ENCODE measurements at places on chromosomes 5 and 9.

DNA sequence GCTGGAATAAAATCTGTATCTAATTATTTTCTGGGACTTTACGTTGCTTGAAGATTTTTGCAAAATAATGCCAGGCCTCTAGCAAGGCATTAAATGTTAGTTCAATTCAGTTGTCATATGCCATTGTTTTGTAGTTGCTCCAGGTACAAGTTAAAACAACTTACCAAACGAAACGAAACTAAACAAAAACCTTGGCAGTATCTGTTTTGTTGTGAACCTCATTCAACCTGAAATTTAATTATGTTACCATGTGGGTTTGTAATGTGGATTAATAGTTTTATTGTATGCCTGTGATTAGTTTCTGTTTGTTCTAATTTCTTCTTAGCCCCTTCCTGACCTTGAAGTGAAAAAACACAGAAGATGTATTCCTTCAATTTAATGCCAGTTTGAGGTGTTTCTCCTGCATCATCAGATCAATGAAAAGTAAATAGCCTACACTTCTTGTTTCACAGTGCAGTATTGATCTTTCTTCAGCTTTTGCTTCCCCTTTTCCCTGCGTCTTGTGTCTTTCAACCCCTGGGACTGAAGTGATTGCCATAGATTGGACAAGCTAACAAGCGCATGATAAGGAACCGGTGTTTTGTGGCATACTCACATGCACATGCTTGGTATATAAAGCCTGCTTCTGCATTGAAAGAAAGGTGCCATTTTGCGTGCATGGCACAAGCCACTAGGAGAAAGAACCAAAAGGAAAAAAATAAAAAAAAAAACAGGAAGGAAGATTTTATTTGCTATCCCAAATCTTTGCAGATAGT is 699.0 kb upstream of the ARRDC3 start:
- DNase-seq, result no peak

GRCh38 chr5:115586525-115587146 is 15.6 kb downstream of the TICAM2 start:
- DNase-seq, result no peak

GRCh38 chr9:92196909-92197308 is 81.7 kb upstream of the SPTLC1 start:
- DNase-seq, result no peak

GRCh38 chr5:87122151-87122977 is 145.3 kb upstream of the RASA1 start:
- DNase-seq, result no peak

- DNase-seq, result peak; percentile 89
These were observed 17.3 kb upstream of the ODF2 start for GRCh38 chr9:128438343-128439109.

DNA sequence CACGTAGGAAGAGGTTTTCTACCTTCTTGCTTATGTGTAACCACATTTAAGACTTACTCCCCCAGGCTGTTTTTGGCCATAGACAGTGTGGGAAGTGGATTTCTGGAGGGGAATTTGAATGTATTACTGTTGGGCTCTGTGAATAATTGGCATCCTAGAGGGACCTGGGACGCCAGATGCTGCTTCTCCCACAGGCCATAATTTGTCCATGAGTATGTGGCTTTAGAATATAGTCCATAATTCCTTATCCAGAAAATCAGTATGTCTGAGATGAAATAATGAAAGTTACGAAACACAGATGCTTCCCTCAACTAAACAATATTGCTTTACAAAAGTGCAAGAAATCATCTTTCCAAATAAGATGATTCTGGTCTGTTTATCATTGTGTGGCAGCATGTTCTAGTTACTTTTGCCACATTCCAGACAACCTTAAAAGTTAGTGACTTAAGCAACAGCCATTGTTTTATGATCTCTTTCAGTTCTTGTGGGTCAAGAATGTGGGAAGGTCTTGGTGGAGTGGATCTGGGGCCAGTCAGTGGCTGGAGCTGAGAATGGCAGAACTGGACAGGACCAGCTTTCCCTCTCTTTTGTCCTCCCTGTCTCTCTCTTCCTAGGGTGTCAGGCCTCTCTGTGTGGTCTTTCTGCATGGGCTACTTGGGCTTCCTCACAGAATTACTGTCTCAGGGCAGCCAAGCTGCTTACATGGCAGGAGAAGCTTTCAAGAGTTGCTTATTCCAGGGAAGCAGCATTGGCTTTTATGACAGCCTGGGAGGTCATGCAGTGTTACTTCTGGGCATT is 79.4 kb downstream of the FBXL7 start:
- no peak for DNase-seq

DNA sequence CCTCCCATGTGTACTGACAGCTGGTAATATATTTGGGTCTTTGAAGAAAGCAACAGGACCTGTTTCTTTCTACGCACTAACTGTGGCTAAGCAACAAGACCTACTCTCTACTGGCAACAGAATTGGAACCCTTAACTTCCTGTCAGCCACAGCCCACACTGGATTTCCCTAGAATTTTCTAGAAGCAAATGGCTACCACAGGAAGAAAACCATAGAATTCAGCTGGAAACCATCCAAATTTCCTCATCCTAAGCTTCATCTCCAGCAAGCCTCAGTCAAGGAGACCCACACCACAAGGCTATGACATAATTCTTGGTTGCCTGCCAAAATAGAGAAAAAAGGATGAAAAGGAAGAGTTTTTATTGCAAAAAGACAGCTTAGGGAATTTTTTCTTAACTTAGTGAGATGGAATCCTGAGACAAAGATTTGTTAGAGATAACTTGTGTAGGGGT is 171.8 kb upstream of the TNC start:
- no peak for DNase-seq
